CD4-positive, alpha-beta T cell treated with Interleukin-2 at 100 ng/mL for 4 hours (primary cell): ENCODE measurements at places on chromosomes 5 and 9.

- DNase-seq: no peak
Measured at GRCh38 chr9:892123-892522, 50.6 kb downstream of the DMRT1 start.

DNA sequence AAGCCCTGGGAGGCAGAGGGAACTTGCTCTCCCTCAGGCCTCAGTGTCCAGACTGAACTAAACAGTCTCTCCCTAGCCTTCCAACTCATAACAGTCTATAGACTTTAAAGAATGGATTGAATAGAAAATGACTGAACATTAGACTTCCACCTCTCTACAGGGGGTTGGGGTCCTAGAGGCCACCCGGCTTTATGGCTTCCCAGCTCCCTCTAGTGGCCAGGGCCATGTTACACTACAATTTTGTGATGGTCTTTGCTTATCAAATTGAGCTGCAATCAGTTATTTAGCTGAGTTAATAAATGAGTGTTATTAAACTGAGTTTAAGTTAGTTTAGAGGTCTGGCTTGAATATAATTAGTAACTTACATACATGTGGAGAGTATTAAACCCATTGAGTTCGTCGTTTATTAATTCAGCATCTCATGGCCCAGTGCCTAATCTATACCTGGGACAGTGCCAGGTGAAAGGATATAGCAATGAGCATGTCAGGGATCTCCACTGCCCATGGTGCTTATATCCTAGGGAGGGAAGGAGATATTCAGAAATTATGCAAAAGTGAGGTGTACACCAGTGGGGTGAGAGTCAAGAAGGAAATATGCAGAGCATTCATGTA lies 105.2 kb downstream of the SH3TC2 start:
- peak; percentile 63 for DNase-seq

GRCh38 chr9:116958881-116959280 lies 271.8 kb downstream of the TRIM32 start:
- DNase-seq: no peak

GRCh38 chr5:122656160-122656559 lies 118.7 kb upstream of the SNX2 start:
- DNase-seq: no peak

DNA sequence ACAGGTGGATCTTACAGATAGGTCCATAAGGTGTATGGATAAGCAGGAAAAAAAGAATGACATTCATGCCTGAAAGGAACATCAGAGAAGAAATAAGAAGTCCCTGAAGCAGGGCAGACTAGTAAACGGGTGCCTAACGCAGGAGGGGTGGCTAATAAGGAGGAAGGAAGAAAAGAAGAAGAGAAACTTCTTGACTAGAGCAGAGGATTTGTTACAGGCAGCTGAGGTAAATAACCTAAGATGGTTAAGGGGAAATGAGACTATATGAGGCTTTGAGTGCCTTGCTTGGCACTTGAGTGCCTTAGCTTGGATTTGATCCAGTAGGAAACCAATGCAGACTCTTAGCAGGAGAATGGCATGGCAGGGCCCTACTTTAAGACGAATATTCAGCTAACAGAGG lies 313.5 kb upstream of the PDE4D start:
- DNase-seq: no peak

DNA sequence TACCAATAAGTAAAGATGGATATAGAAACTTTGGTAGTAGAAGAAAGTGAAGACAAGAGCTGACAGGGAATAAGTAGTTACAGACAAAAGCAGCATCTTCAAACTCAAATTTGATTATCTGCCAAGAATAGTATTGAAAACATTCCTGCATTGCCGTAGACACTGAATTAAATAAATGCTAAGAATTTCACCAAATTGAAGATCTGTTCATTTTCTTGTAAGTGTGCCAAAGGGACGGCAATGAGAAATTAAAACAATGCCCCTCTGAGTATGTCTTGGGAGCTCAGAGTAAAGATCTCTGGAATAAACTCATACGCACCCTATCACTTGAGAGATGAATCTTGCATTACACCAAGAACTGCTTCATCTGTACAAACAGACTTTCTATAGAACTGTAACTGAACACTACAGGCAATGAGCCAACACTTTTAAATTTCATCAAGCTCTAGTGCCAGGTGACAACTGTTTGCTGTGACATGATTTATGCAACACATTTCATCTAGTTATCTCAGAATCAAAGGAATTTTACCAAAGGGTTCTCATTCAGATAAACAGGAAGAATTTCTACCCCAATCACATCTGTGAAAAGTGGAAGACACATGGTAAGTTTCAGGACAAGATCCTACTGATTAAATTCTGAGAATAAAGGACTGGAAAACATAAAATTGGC lies 66.9 kb downstream of the RFX3 start:
- no peak for DNase-seq

DNA sequence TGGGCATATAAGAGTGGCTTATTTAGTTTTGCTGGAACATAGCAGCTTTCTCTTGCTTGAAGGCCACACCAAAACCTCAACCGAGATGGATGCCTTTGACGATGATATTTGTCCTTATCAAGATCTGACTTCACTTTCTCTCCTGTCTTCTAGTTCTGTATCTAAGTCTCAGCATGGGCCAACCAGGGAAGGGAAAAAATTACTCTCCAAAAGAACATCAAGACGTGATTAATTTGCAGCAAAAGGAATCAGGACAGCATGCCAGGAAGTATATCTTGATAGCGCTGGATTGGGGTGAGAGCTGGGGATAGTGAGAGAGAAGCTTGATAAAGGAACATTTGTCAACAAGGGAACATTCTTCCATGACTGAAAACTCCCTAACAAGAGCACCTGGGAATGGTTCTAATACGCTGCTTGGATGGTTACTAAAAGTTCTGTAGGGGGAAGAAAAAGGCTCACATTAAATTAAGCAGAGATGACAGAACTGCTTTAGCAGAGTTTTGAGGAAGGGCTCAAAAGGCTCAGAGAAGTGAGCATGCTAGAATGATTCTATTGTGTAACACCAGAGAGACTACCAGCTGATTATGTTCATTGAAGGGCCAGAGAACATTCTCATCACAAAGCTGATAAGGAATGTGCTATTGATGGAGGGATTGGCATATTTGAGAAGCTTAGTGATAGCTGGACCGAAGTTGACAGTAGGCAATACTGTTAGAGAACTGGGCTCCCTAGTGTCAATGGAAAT lies 21.6 kb upstream of the ANXA1 start:
- no peak for DNase-seq

DNA sequence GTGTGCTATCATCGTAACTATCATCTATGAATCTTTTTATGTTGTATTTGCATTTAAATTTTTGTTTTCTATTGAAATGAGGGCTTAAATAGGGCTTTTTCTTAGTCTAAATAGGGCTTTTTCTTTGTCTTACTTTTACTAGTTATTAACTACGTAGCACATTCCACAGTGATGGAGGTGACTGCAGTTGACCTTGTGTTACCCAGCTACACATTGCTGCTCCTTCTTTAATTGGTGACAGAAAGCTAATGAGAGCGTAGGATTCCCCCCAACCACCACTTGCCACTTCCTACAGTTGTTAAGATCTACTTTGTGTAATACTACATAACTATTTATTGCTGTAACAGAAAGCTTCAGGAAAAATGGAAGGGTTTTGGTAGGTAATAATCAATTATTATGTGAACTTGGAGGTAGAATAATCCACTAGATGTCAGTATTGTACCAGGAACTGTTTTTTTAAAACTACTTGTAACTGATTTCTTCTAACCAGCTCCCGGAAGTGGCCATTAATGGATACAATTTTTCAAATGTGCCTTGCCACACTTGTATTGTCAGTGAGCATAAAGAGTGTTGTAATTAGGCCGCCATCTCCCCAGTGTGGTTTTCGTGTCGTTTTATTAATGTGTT lies 18.0 kb downstream of the MTRR start:
- DNase-seq: peak; percentile 53

DNA sequence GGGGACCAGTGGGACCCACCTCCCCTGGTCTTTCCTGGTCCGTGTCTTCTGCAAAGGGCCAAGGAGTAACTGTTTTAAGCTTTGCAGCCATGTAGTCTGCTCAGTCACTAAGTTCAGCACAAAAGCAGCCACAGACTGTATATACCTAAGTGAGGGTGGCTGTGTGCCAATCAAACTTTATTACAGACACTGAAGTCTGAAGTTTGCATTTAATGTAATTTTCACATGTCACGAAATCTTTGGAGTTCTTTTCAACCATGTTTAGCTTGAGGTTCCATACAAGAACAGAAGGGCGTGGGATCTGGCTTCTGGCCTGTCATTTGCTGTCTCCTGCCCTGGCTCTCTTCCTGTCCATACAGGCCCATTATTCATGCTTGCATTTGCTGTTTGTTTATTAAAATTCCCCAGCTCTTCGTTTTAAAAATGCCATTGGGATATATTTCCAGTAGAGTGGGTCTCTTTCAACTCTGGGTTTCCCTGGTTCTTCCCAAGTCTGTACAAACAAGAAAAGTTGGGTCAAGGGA lies 64.2 kb upstream of the ECM2 start:
- no peak for DNase-seq

DNA sequence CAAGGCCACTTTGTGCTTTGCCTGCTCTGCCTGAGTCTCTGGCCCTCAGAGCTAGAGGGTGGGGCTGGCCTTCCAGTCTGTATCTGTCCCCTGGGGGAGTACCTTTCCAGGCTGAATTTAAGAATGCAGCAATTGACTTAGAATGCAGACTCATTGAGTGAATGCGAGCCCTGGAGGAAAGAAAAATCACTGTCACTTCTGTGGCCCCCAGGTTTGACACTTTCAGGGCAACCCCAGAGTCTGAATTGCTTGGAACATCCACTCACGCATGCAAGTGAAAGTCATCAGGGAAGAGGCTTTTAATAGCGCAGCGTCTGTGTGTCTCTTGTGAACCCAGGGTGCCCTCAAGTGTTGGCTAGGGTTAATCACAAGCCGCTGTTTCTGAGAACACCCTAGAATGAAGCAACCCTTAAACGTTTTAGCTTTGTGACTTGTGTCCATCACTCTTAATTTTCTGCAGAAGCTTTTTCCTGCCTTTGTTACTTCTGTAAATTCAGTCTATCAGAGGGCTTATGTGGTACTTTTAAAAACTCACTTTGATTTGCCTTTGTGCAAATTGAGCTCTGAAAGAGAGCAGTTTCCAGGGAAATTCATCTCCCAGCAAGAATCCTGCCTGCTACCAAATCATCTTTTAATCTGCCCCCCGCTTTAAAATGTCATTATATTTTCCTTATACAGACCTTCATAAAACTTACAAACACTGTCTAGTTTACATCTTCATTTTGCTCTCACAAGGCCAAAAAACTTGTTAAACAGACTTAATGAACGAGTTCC lies 146.8 kb upstream of the IQGAP2 start:
- DNase-seq: peak; percentile 80

DNA sequence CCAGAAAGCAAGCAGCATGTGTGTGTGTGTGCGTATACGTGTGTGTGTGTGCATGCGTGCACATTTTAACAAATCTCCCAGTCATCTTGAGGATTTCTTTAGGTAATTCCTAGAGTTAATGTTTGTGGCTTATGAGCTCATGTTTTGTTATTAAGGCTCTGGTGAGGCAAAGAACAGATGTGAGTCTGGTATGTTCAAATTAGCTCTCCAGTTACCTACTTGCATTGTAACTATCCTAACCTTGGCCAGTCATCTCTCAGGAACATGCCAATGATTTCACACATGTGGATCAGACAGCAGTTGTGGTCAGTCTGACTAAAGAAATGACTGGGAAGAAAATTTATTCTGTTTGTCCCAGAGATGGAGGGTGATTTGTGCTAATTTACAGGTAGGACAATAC lies 163.1 kb downstream of the IZUMO3 start:
- no peak for DNase-seq

DNA sequence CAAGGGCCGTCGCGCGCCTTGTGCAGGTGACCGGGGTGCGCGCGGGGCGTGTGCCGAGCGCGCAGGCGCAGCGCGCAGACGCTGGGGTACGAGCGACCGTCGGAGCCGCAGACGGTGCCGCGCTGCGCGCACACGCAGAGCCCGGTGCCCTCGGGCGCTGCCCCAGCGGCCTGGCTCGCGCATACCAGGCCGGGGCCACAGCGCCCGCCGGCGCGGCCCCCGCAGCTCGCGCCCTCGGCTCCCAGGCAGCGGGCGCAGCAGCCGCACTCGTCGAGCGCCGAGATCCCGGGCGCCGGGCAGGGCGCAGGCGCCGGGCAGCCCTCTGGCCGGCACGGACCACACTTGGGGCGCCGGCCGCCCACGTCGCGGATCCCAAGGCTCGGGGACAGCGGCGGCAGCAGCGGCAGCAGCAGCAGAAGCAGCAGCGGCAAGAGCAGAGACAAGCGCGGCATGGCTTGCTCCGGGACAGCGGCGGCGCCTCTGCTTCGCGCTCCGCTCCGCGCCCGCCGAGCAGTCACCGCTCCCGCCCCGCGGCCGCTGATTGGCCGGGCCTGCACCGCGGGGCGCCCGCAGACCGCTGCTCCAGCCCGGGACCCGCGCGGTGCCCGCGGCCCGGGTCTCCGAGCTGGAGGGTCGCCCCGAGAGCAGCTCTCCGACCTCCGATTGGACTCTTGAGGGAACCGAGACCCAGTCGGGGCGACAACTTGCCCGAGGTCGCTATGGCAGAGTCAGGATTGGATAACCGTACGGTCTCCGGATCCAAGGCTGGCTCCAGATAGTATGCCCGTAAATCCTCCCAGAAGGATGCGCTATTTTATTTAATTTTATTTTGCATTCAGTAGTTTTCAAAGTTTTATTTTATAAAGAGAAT lies at the start of gene IGFBPL1:
IGFBPL1 (minus strand) TSS at position 482 of the 871 bp plus-strand sequence; CDS start at position 452, 30 bp downstream.
- no peak for DNase-seq

GRCh38 chr9:89686621-89687020 lies 81.8 kb downstream of the GADD45G start:
- no peak for DNase-seq

- no peak for DNase-seq
Measured at GRCh38 chr5:142080248-142080647, 28.3 kb upstream of the NDFIP1 start.

GRCh38 chr9:89811356-89811755 lies 206.5 kb downstream of the GADD45G start:
- no peak for DNase-seq

DNA sequence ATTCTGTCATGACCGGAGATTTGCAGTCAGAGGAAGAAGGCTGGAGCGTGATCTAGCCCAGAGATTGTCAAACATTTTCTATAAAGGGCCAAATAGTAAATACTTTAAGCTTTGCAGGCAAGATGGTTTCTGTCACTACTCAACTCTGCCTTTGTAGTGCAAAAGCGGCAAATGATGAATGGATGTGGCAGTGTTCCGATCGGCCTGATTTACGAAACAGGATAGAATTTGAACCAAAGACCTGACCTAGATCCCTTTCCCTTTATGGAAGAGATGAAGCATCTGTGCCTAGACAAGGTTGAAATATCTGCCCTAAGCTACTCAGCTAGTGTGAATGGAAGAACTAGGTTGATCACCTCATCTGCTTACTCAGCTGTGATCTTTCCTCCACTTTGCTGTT lies 209.5 kb downstream of the YTHDC2 start:
- DNase-seq: no peak

- no peak for DNase-seq
Measured at GRCh38 chr5:41598011-41598410, 87.6 kb upstream of the PLCXD3 start.

- no peak for DNase-seq
Measured at GRCh38 chr5:178941361-178941760, 363 bp downstream of the ZNF454 start.
